Tibial nerve (tissue), 4 donors: ENCODE measurements at places on chromosomes 16 and 17. TPM values are rescaled to one million over a fixed set of nuclear protein-coding genes. Genes with fewer than 3 reads are reported as not detected.

Gene CDH13
- total RNA-seq, result 14.4 TPM

Gene RUNDC1
- total RNA-seq, result 10.7 TPM

Gene OR3A3
- total RNA-seq, result not detected

Gene MT4
- not detected for total RNA-seq

Gene CD7
- 0.63 TPM for total RNA-seq

Gene ABCA10
- 78.7 TPM for total RNA-seq

Gene HOXB6
- total RNA-seq, result 2.9 TPM

Gene MILR1
- total RNA-seq, result 27.0 TPM

DNA sequence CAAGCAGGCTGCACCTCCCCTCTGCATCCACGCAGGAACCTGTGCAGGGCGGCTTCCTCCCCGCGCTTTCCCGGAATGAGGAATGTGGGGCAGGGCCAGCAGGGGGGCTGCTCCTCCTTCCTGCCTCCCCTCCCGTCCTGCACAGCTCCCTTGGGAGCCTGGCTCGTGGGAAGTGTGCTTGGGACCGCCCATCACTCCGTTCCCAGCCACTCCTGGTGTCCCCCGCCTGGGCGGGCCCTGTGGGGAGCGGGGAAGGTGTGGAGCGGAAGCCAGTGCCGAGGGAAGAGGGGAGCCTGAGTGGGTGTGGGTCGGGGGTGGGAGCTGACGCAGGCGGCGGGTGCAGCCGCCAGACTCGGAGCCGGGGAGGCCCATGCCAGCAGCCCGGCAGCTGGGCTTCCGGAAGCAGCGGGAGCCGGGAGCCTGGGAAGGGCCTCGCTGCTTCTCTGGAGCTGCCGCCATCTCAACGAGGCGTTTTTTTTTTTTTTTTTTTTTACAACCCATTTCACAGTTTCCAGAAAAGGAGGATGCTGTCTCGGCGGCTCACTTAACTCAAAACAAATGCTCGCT is 24.1 kb downstream of the BAHCC1 start:
- peak overlapping the region; percentile 20 for H3K4me3 ChIP-seq
- peak overlapping the region; percentile 75 for H3K27ac ChIP-seq
- peak; percentile 72 for DNase-seq
- no peaks in the 10 kb centered on the region for H3K27me3 ChIP-seq
- peaks cover 76% of the 10 kb centered on the region for H3K4me1 ChIP-seq

GRCh38 chr17:60330731-60331130 is 61.2 kb downstream of the USP32 start:
- no peak overlapping the region for H3K4me3 ChIP-seq
- H3K4me1 ChIP-seq, result peaks cover 11% of the 10 kb centered on the region

DNA sequence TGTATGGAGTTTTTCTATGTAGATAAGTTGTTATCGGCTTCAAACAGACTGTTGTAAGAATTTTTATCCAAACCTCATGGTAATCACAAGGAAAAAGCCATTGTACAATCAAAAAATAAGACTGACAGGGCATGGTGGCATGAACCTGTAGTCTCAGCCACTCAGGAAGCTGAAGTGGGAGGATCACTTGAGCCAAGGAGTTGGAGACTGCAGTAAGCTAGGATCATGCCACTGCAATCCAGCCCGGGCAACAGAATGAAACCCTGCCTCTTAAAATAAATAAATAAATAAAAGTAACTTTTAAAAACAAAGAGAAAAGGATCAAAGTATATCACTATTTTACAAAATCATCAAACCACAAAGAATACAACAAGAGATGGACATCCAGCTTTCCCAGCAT is 14.4 kb downstream of the OR1A1 start:
- no peaks in the 10 kb centered on the region for H3K27me3 ChIP-seq
- no peaks in the 10 kb centered on the region for H3K36me3 ChIP-seq
- H3K4me1 ChIP-seq, result no peaks in the 10 kb centered on the region
- no peak overlapping the region for H3K4me3 ChIP-seq
- no peak for DNase-seq

DNA sequence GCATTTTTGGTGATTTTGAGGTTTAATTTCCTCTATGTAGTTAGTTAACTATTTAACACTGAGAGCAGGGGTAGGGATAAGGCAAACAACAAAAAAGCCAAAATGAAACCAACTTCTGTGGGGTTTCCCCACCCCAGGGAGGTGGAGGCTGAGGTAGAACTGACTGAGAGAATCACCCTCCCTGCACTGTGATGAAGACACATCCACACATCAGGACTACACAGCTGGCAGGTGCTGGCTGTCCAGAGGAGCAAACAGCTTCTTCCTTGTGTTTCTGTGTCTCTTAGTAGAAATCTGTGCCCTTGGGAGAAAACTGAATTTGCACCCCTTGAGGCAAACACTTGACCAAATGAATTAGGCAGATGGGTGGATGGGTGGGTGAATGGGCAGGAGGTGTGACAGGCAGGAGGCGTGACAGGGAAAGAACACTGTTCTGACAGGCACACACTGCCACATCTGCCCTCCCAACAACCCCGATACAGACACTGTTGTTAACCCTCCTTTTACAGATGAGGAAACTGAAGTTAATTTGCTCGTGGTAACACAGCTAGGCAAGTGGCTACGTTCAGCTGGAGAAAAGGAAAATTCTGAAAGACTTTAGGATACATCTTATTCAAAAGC is 62.9 kb upstream of the AMZ2 start:
- H3K4me3 ChIP-seq, result no peak overlapping the region
- no peaks in the 10 kb centered on the region for H3K36me3 ChIP-seq
- H3K27ac ChIP-seq, result no peak overlapping the region
- no peaks in the 10 kb centered on the region for H3K27me3 ChIP-seq

DNA sequence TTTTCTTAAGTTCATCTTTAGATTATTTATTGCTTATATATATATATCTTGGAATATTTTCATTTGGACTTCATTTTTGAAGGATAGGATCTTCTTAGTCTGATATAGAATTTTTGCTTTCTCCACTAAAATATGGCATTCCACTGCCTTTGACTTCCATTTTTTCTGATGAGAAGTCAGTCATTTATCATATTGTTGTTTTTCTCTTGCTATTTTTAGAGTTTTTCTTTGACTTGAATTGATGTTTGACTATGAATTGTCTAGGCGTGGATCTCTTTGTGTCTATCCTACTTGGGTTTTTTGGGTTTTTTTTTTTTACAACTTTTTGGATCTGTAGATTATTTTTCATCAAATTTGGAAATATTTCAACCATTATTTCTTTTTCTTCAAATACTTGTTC is 67.7 kb downstream of the NLK start:
- no peak for DNase-seq
- H3K4me3 ChIP-seq, result no peak overlapping the region
- H3K36me3 ChIP-seq, result no peaks in the 10 kb centered on the region

DNA sequence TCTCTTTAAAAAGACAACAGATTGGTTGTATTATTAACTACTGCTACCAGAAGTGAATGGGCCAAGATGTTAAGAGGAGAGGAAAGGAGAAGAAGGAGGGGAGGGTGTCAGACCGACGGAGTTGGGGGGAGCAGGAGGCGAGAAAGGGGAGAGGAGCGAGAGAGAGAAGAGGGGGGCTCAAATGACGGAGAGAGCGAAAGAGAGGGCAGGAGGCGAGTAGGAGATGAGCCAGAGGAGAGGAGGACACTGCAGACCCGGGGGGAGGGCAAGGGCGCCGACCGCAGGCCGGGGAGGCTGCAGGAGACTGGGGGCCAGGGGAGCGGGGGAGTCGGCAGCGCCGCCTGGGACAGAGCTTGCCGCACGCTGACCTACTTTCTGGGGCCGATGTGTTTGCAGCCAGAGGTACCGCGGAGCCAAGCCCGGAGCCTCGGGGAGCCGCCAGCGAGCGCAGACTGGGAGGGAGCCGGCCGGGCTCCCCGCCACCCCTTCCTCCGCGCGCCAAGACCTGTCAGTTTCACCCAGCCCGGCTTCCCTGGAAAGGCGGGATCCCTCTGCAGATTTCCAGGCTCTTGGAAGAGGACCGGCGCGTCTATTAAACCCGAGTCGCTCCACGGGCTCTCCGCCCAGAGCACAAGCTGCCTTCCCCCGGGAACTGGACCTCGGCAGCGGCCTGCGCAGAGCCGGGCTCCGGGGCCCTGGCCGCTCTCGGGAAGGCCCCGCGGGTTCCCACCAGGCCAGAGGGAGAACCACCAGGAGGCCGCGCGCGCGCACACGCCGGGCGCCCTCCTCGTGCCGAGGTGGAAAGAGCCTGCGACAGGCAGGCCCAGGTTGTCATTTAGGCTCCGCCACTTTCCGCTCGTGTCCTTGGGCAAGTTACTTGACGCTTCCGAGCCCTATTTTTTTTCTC is 74.6 kb downstream of the CMC2 start:
- H3K27ac ChIP-seq, result peak overlapping the region; percentile 77
- no peak for DNase-seq

DNA sequence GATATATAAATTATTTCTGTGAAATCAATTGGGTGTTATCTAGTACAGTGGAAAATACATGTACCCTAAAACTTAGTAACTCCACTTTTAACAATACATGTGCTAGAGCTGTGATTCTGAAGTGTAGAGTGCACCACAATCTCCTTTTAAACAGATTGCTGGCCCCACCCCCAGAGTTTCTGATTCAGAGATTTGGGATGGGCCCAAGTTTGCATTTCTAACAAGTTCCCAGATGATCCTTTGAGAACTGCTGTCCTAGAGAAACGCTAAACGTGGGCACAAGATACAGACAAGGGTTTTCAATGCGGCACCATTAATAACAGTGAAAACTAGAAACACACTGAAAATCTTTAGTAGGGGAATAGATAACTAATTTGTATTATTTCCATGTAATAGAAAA is 49.2 kb downstream of the NXPH3 start:
- no peak overlapping the region for H3K4me3 ChIP-seq
- H3K27me3 ChIP-seq, result no peaks in the 10 kb centered on the region
- no peak overlapping the region for H3K27ac ChIP-seq
- H3K36me3 ChIP-seq, result no peaks in the 10 kb centered on the region
- no peaks in the 10 kb centered on the region for H3K4me1 ChIP-seq

GRCh38 chr16:88830258-88830657 is 18.5 kb upstream of the APRT start:
- H3K4me3 ChIP-seq, result no peak overlapping the region
- no peaks in the 10 kb centered on the region for H3K27me3 ChIP-seq
- H3K4me1 ChIP-seq, result no peaks in the 10 kb centered on the region
- no peaks in the 10 kb centered on the region for H3K36me3 ChIP-seq

- H3K27me3 ChIP-seq, result no peaks in the 10 kb centered on the region
- no peak overlapping the region for H3K27ac ChIP-seq
- no peak overlapping the region for H3K4me3 ChIP-seq
- no peak for DNase-seq
Measured at GRCh38 chr16:22184615-22184968, 21.5 kb upstream of the EEF2K start.

GRCh38 chr17:55420067-55420775 is 1.4 kb downstream of the MMD start:
- no peaks in the 10 kb centered on the region for H3K27me3 ChIP-seq
- peak overlapping the region; percentile 94 for H3K4me3 ChIP-seq
- H3K36me3 ChIP-seq, result no peaks in the 10 kb centered on the region
- H3K27ac ChIP-seq, result no peak overlapping the region
- no peak for DNase-seq

DNA sequence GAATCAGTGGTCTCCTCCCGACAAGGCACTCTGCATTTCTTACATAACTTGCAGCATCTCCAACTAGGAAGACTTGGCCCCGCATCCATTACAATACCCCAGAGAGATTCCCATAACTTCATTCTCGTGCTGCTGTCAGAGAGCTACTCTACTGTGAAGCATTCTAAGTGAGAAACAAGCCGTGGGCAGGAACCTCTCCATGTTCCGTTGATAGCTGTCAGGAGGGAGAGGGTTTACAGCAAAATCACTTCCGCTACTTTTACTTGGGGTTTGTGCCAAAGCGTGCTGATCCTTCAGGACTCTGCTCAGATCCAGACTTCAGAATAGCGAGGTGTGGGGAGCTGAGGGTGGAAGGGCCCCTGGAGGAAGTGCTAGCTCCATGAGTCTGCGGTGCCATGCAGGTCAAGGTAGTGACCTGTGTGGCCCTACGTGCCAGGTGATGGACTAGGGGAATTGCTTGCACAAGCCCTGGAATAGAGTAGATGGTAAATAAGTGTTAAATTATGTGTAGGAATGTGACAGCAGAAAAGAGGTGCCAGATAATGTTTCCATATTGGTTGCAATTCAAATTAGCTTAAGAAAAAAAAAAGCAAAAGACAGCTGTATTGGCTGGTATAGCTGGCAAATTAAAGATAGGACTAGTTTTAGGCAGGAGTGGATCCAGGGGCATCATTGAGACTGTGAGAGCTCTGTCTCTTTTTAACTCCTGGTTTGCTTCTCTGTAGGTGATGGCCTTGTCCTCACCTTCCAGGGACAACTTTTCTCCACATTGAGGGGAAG is 358.5 kb upstream of the ERCC4 start:
- H3K27ac ChIP-seq, result no peak overlapping the region
- H3K36me3 ChIP-seq, result no peaks in the 10 kb centered on the region
- H3K4me1 ChIP-seq, result no peaks in the 10 kb centered on the region
- no peaks in the 10 kb centered on the region for H3K27me3 ChIP-seq
- H3K4me3 ChIP-seq, result no peak overlapping the region

DNA sequence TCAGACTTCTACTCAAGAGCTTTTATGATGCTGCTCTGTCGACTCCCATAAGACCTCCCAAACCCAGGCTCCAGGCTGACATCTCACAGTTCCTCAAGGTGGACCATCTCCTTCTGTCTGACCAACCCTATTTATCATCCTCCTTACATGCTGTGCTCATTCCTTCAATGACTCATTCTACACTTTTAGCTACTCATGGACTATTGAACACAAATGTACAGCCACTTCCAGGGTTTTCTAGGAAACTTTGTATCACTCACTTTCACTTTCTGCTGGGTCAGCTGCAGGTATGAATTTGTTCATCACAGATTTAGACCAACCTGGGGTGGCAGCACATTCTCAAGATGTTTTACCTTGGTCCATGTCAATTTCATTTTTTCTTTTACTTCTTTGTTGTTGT is 162.4 kb upstream of the FAM20A start:
- H3K4me3 ChIP-seq, result no peak overlapping the region
- no peak overlapping the region for H3K27ac ChIP-seq
- DNase-seq, result no peak
- no peaks in the 10 kb centered on the region for H3K36me3 ChIP-seq
- H3K4me1 ChIP-seq, result peaks cover 10% of the 10 kb centered on the region
- H3K27me3 ChIP-seq, result no peaks in the 10 kb centered on the region

GRCh38 chr16:24372824-24373223 is 116.7 kb downstream of the CACNG3 start:
- no peak overlapping the region for H3K4me3 ChIP-seq
- H3K27me3 ChIP-seq, result no peaks in the 10 kb centered on the region
- H3K27ac ChIP-seq, result no peak overlapping the region
- H3K4me1 ChIP-seq, result no peaks in the 10 kb centered on the region
- no peaks in the 10 kb centered on the region for H3K36me3 ChIP-seq

- no peak overlapping the region for H3K27ac ChIP-seq
- no peaks in the 10 kb centered on the region for H3K36me3 ChIP-seq
- DNase-seq, result no peak
- no peak overlapping the region for H3K4me3 ChIP-seq
- no peaks in the 10 kb centered on the region for H3K4me1 ChIP-seq
- H3K27me3 ChIP-seq, result peaks cover 13% of the 10 kb centered on the region
Measured at GRCh38 chr16:28283798-28284577, 8.3 kb upstream of the SBK1 start.

GRCh38 chr17:48014595-48015111 is 22.9 kb downstream of the COPZ2 start:
- DNase-seq, result no peak
- H3K27me3 ChIP-seq, result no peaks in the 10 kb centered on the region
- H3K4me3 ChIP-seq, result no peak overlapping the region
- H3K27ac ChIP-seq, result no peak overlapping the region
- H3K4me1 ChIP-seq, result peaks cover 11% of the 10 kb centered on the region
- no peaks in the 10 kb centered on the region for H3K36me3 ChIP-seq
